Fibroblast of upper back skin (primary cell): ENCODE measurements at places on chromosomes 3 and 15.

- DNase-seq, result no peak
Measured at GRCh38 chr3:16589867-16590624, 15.2 kb downstream of the DAZL start.

DNA sequence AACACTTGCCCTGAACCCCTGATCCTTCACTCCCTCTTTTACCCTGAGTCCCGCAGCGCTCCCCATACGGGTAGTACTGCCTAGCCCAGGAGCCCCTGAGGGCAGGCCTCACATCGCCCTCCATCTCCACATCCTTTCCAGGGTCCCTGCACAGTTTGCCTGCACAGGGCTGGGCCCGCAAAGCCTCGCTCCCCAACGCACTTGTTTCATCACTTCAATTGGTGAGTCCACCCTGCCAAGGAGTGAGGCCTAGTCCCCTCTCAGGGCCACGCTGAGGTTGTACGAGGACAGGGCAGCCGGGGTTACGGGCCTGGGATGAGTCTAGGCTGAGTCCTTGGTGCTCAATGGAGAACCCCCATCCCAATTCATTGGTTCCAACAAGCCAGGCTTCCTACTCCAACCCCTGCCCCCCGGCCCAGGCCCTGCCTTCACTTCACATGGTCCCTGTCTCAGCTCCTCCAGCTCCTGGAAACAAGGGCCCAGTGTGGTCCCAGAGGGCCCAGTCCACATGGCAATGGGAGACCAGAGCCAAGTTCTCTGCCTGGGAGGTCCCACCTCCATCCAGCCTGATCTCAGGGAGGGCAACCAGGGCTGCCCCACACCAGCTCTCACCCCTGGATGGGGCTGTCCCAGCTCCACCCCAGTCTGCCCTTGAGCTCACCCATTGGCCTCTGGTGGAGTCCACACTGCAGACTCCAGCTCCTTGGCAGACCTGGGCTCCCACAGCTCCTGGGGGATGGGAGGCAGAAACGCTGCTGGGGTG, 12.4 kb upstream of the CLK3 start:
- no peak for DNase-seq

DNA sequence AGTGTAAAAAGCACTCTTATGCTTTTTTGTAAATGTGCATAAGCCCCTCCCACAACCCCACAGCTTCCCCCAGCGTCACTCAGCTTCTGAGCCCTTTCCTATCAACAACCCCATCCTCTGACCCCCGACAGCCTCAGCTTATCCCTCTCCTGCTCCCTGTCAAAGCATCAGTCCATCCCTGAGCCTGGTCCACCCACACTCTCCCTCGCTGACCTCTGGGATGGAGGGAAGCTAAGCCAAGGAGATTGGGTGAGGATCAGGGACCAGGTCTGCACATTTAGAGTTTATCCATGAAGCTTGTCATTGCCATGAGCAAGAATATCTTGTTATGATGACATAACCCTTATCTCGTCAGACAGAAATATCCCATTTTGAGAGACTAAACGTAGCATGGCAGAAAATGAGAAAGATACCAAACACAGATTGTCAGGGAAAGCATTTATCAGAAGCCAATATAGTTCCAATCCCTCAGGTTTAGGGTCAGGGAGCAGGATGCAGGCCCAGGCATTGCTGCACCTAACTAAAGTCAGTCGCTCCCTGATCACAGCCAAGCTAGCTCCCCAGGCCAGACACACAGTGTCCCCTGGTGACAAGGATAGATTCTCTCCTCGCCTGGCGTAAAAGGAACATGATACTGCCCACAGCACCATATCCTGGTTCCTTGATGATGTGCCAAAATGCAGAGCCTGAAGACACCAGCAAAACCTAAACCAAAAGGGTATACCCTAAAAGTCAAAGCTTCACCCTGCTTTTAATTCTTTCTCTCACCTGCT, 66.9 kb downstream of the DCLK3 start:
- peak; percentile 36 for DNase-seq

GRCh38 chr15:47796339-47796738, 79.0 kb downstream of the SEMA6D start:
- DNase-seq, result no peak

- peak; percentile 83 for DNase-seq
Measured at GRCh38 chr3:48662753-48663488, at the start of gene CELSR3. TSS of gene CELSR3 (minus strand) at chr3:48662886. CDS start at chr3:48662634, 252 bp downstream.

DNA sequence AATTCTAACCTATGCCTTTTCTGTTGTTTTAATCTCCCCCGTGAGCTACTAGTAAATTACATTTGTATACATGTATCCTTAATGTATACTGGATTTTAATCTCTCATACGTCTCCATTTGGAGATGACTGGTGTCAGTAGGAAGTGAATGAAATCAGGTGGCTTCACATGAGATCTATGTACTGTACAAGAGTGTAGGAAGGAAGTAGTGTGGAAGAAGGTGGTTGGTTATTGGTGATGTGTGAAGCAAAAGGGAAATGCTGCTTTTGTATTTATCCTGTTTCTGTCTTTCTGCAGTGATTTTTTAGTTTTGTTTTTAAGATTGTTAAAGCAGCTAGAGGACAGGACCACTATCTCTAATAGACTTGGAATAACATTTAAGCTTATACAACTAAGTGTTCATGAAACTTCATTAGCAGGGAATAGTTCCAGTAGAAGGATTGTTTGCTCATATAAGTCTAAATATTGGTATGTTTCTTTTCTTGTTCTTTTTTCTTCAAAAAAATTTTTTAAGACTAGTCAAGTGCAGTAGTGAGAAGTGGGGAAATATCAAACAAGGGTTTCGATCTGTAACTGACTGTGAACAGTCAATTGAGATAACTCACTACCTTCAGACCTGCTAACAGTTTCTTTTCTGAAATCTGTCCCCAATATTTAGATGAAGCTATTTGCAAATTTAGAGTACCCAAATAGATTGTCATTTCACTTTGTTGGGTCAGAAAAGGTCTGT, 15.3 kb downstream of the SNX1 start:
- DNase-seq, result no peak

GRCh38 chr3:46500656-46501635, 3.2 kb downstream of the RTP3 start:
- DNase-seq, result peak; percentile 85

DNA sequence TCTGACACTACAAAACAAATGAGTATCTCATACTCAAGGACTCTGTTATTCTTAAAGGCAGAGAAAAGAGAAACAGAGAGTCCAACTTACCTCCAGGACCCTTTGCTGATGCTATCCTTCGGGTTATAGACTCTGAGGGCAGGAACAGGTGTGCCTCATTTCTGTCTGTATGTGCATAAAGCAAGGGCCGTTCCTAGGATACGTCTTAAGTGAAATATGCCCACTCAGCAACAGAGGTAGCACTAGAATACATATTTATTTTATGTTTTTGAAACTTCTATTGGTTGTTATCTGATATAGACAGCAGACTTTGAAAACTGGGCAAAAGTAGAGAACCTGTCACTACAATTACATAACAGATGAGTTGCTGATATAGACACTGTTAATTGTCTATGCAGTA, 89.3 kb upstream of the CPNE4 start:
- DNase-seq, result no peak

DNA sequence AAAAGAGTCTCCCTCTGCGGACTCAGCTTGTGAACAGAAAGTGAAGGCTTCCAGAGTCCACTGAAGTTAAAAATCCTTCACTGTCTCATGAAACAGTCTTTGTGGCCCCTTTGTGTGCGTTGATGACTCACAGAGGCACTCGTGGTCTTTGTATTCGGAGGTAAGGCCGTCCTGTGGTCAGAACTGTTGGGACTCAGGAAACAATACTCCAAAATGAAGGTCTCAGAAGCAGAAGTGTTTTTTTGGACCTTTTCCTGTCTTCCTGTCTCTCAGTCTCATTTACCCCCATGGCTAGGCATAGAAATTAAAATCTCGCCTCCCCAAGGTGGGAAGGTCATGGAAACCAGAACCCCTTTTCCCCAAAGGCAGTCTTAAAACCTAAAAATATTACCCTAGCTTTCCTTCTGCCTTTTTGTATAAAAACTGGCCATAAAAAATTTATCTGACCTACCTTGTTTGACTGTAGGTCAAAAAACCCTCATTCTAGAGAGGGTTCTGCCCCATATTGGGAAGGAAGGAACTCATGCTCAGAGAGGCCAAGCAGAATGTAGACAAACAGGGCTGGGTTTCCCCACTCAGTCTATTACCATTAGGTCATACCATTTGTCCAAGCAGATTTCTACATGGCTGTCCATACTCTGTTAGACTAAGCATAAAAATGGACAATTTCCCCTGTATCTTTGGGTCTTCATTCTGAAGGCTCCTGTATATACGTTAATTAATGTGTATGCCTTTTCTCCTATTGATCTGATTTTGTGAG, 19.1 kb upstream of the EPB42 start:
- peak; percentile 9 for DNase-seq

- no peak for DNase-seq
Measured at GRCh38 chr15:99365242-99365641, 114.0 kb downstream of the LRRC28 start.

GRCh38 chr3:155581579-155581978, 163.3 kb downstream of the PLCH1 start:
- no peak for DNase-seq

DNA sequence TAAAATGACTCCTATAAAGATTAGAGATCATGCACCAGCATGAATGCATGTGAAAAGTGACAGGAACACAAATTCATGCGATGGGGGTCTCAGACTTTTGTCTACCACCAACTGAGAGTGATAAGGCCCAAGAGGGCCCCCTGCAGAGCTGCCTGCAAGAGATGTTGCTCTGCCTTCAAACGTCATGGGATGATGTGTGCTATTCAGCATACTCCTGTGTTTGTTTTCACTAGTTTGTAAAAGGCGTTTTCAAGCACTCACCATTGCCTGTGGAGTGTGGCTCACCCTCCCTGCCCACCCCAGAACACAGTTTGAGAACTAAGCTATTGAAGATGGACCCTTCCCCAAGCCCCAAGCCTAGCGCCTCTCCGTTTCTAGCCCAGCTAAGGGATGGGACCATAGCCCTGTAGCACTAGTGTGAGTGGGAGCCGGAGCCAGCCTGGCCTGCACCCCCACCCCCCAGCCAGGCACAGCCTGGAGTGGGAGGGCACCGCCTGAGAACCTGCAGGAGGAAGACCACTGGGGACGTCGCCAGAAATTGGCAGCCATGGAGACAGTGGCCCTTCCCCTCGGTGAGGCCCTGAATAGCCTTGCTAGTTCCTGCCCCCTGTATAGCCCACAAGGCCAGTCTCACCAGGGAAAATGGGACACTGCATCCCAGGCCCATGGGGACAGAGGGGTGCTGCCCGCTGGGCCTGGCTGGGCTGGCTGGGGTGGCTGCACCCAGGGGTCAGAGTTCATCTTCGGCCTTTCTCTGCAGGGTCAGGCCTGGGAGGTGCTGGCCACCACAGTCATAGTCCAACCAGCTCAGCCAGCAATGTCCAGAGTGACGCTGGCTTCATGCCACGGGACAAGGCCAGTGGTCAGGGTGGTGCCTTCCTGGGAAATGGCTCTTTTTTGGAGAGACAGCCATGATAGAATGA, 22.6 kb upstream of the KLF13 start:
- no peak for DNase-seq

DNA sequence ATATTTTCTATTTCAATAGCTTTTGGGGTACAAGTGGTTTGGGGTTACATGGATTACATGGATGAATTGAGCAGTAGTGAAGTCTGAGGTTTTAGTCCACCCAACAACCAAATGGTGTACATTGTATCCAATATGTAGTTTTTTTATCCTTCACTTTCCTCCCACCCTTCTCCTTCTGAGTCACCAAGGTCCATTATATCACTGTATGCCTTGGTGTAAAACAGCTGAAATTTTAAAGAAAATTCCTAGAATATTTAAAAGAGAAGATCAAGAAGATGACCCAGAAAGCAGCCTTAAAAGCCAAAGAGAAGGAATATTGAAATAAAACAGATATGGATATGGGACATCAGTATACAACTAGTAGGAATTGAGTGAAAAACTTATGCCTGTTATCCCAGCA, 204.2 kb upstream of the COL8A1 start:
- DNase-seq, result peak; percentile 28

DNA sequence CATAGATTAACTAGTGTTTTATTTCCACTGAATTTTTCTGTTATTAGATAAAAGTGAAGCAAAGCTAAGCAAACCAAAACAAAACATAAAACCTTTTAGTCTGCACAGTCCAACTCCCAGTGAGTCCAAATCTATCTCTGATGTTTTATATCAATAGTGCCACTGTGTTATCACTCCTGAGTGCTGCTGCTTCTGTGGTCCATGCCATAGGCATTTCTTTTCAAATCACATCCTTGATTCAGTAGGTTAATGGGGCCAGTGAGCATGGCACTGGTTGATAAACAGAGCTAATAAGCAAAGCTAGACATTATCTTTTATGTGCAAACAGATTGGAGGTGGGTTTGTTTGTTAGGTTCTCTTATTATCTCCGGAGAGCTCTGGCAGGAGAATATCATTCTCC, 30.0 kb downstream of the RBMS3 start:
- no peak for DNase-seq

- DNase-seq, result no peak
Measured at GRCh38 chr3:33915796-33916546, 117.5 kb downstream of the PDCD6IP start.

GRCh38 chr3:106530367-106530766, 661.6 kb upstream of the CBLB start:
- no peak for DNase-seq

DNA sequence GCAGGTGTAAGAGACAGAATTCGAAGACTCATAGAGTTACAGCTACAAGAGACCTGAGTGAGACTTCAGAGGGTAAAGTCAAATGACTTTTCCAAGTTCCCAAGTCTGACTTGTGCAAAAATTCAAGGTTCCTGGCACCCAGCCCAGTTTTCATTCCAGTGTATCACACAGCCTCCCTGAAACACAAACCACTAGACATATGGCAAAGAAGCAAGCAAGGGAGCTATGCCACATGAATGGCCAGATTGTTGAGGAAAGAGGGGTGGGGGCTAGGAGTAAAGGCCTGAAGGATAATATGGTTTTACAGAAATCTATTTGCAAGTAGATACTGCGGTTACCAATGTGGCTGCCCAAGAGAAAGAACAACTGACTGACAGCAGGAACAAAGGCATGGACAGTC, 301.2 kb downstream of the MECOM start:
- peak; percentile 54 for DNase-seq

DNA sequence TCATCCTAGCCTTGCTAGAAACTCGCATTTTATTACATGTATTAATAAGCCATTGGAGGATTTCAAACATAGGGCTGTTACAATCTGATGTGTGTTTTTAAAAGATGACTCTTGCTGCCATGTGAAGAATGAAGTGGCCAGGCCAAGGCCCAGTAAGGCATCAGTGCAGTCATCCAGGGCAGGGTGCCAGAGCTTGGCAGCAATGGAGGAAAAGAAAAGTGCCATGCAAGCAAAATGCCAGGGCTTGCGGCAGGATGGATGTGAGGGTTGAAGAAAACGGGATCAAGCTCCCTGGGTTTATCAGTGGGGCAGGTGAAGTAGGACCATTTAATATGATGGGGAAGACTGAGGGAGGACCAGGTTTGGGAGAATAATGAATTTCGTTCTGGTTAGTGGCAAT, 183.6 kb downstream of the MINAR1 start:
- no peak for DNase-seq

- DNase-seq, result peak; percentile 56
Measured at GRCh38 chr3:177196456-177197040, 734 bp downstream of the TBL1XR1 start.

GRCh38 chr3:82157952-82158351, 396.5 kb upstream of the GBE1 start:
- peak; percentile 71 for DNase-seq

GRCh38 chr3:131731709-131732108, 228.9 kb upstream of the MRPL3 start:
- DNase-seq, result no peak

- no peak for DNase-seq
Measured at GRCh38 chr3:43126536-43126935, 20.7 kb upstream of the POMGNT2 start.

GRCh38 chr15:71627604-71628003, 182.8 kb upstream of the NR2E3 start:
- DNase-seq, result peak; percentile 28

- no peak for DNase-seq
Measured at GRCh38 chr15:91853948-91854638, 585 bp downstream of the SLCO3A1 start.
